ENCODE measurements at places on chromosomes 5 and 9.

- DNase-seq, result no peak
These were observed 35.5 kb upstream of the ANXA2R start for GRCh38 chr5:43075319-43076293.

DNA sequence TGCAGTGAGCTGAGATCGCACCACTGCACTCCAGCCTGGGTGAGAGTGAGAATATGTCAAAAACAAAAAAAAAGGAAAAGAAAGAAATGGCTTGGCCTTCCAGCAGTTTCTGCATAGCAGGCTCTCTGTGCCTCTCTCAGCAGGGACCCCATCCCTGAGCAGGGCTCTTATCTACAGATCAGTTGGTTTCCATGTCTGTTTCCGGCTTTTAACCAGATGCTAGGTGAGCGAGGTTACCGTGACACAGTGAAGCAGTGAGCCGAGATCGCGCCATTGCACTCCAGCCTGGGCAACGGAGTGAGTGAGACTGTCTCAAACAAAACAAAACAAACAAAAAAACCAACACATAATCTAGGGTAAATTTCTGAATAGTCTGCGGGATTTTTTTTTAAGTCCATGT lies 51.4 kb downstream of the COL5A1 start:
- no peak for DNase-seq

- DNase-seq, result no peak
These were observed 92.7 kb upstream of the OSMR start for GRCh38 chr5:38753141-38753540.

- no peak for DNase-seq
These were observed 189.3 kb upstream of the MAST4 start for GRCh38 chr5:66406761-66407336.

- no peak for DNase-seq
These were observed 1.3 kb downstream of the NIPBL start for GRCh38 chr5:36877667-36878391.

GRCh38 chr5:105101577-105101976 lies 1539.0 kb upstream of the NUDT12 start:
- DNase-seq, result no peak

DNA sequence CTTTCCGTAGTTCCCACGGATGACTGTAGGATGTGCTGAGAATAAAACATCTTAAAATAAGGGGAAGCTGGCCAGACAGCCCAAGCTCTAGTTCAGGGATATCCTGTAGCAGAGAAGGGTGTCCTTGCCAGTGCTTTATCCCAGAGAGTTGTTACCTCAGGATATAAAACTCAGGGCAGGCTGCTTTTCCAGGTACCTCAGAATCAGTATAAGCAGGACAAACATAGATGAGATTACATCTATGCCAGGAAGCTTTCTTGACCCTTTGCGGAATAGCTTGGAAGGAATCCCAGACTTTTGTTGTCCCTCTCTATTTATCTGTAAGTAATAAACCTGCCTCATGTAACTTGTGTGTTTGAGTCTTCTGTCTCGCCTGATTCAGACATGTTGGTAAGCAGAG lies 565.7 kb downstream of the PRDM9 start:
- DNase-seq, result no peak

DNA sequence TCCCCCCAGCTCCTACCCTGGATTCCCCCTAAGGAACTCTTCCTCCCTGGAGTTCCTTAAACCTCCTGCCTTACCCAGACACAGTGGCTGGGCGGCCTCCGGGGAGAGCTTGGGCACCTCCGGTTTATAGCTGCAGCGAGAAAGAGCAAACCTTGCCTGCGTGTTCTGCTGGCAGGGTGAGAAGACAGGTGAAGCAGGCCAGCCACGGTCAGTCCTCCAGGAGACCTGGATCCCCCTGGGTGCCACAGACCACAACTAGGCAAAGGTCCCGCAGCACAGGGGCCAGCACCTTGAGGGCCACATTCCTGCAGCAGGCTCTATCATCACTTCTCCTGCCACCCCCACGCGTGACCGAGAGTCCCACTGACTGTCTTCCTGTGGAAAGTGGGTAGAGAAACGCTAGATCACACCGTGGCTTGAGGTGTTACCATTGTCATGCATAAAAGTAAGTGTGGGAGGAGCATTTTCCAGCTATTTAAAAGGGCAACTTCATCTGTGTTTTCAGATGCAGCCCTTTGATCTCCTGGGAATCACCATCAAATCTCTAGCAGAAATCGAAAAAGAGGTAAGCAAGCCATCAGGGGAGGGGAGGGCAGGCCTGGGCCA lies 130.2 kb upstream of the LMX1B start:
- no peak for DNase-seq

- DNase-seq, result no peak
These were observed at the start of gene ADGRD2 for GRCh38 chr9:124450241-124450924. Gene ADGRD2 (plus strand): TSS chr9:124450451. CDS start chr9:124451667, 1,216 bp downstream.

- no peak for DNase-seq
These were observed 720.6 kb downstream of the SEMA5A start for GRCh38 chr5:8825139-8825757.

DNA sequence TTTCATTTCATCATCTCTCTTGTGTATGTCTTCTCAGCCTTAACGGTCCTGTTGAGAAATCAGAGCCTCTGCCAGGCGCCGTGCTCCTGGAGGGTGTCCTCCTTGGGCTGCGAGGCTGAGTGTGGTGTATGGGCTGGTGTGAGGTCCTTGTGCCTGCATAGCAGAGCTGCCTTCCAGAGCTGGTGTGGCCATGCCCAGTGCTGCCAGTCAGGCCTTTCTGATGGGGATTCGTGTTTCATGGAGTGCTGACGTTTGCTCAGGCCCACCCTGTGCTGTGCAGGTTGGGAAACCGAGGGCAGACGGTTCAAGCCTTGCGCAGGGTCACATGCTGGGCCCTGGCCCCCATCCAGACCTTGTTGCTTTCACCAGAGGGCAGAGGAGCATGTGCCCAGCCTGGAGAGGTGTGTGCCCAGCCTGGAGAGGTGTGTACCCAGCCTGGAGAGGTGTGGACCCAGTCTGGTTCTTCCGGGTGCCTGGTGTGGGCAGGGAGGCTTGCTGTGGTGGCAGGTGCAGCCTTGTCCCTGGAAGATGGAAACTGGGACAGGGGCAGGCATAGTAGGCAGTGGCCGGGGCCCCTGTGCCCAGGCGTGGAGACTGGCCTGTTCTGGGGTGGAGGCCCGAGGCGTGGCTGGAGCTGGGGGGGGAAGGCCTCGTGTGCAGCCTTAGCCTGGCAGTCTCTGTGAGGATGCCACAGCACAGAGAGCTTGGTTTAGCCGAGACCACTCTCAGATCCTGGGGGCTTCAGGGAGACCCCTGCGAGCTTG lies 84.0 kb downstream of the RXRA start:
- DNase-seq, result no peak

DNA sequence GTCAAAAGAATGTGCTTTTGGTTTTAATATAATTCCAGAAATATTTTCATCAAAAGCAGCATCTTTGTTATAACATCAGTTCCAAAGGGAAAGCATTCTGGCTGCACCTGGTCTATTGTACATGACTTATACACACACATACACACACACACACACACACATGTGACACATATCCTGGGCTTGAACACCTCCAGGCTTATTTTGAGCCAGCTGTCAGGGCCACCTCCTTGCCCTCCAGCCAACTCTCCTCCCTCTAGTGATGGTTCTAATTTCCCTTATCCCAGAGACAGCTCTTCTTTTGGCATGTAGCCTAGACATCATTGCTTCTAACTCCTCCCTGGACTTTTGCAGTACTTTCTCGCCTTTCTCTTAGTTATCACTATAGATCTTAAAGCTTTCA lies 115.0 kb downstream of the PIK3R1 start:
- no peak for DNase-seq

DNA sequence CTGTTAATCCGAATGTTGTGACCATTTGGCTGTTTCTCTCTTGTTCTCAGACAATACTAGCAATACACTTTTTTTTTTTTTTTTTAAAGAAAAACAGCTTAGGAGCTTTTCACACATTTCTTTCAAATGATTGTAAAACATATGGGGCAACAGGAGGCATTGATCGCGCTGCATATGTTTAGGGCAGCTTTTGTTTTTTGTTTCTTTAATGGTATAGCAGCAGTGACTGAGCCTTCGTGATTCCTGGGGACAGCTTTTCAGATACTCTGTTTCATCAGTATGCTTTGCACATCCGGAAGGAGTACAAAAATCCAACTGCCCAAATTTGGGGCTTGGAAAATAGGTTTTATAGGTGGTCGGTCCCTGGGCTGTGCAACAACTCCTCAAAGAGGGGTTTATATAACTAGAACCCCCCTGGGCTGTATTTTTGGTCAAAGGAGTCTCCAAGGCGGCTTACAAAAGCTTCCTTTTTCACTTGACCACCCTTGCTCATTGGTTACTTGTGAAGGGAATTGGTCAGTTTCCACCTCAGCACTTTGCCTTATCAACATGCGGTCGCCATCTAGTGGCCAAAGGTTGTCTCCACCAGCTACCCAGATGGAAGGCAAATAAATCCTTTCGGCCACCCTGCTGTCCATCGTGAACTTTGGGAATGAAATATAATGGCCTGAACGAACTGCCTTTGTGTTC lies 91.8 kb downstream of the PDE6A start:
- no peak for DNase-seq

- DNase-seq, result no peak
These were observed 258.8 kb upstream of the NUDT12 start for GRCh38 chr5:103821361-103821760.

DNA sequence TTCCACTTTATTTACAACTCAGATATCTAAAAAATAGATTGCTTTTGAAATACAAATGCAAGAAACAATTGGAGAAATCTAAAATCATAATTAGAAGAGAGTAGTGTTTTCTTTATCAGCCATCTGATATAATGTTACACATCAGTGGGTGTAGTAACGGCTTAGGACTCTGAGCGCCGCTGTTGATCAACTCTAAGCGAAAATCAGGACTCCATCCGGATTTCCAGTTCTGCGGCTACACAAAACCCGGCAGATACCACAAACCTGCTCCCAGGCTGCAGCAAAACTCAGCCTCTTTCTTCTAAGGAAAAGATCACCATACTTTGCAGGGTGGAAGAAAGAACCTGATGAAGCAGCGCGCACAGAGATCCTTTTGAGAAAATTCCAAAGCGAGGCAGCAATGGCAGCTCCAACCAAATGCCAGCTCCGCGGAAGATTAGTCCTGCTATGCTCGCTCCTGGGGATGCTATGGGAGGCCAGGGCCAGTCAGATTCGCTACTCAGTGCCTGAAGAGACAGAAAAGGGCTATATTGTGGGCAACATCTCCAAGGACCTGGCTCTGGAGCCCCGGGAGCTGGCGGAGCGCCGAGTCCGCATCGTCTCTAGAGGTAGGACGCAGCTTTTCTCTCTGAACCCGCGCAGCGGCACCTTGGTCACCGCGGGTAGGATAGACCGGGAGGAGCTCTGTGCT lies at the start of gene PCDHGA9:
Gene PCDHGA9 (plus strand): TSS at position 226 of the 691 bp plus-strand sequence. CDS start 175 bp downstream, at position 401.
- no peak for DNase-seq

- DNase-seq, result no peak
These were observed 19.8 kb upstream of the ZNF354A start for GRCh38 chr5:178750230-178750629.

DNA sequence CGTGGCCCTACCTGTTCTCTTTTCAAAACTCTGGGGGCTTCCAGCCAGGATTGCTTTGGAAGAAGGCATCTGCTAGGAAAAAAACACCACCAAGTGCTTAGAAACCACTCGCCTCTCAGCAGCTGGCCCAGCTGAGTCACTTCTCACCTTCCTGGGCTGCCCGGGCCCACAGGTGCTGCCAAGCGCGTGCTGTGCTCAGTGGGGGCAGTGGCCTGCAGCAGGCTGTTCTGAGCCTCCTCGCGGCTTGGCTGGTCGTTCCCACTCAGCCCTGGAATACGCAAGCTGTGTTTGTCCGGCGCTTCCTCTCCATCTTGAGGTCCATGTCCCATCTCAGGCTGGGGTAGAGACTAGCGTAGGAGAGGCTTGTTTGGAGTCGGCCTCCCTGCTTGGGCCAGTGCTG lies 102.5 kb upstream of the FCN2 start:
- DNase-seq, result no peak

- DNase-seq, result no peak
These were observed 83.2 kb upstream of the FST start for GRCh38 chr5:53397141-53397757.

- DNase-seq, result no peak
These were observed 889 bp downstream of the PDLIM4 start for GRCh38 chr5:132258102-132259068.

GRCh38 chr5:65734921-65735320 lies 12.9 kb downstream of the NLN start:
- no peak for DNase-seq

GRCh38 chr9:121059998-121060636 lies 10.0 kb upstream of the C5 start:
- DNase-seq, result no peak

- DNase-seq, result no peak
These were observed 614.7 kb downstream of the CSNK1G3 start for GRCh38 chr5:124126504-124127217.

GRCh38 chr9:22120159-22120549 lies 111.0 kb upstream of the CDKN2B start:
- no peak for DNase-seq
